Stimulated activated CD4-positive, alpha-beta T cell treated with anti-CD3 and anti-CD28 coated beads, TNF-alpha, amount 100 ng/mL, for 1 hour (primary cell): ENCODE measurements at places on chromosomes 11 and 22.

GRCh38 chr22:37557321-37558001 is 2.8 kb upstream of the CDC42EP1 start:
- DNase-seq = no peak

- DNase-seq = no peak
Observed at GRCh38 chr11:64112771-64113461, 53.0 kb downstream of the MACROD1 start.

GRCh38 chr11:57391539-57391938 is 1.1 kb upstream of the PRG2 start:
- no peak for DNase-seq

DNA sequence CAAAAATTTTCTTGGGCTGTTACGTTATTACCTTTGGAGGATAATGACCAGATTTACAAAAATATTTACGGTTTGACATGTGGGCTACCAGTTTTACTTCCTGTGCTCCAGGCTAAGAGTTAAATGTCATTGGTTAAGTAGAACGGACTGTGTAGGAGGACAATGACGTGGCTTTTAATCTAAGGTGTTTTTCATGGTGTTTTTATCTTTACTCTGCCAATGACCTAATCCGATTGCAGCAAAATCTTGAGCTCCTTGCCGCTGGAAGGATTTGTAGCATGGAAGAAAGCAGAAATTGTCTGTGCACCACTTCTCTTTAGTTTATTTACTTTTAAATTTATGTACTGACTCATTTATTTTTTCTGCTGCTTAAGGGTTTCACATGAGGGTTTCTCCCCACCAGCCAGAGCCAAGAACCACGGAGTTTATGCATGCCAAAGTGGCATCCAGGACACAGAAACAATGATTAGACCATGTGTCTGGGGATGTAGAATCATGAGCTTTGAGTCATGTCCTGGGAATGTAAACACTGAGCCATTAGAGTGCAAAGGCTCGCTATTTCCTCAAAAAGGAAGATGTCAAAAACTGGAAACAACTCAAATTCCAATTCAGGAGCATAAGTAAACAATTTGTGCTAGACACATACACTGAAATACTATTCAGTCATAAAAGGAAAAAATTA is 1.9 kb upstream of the CARD16 start:
- DNase-seq = no peak

DNA sequence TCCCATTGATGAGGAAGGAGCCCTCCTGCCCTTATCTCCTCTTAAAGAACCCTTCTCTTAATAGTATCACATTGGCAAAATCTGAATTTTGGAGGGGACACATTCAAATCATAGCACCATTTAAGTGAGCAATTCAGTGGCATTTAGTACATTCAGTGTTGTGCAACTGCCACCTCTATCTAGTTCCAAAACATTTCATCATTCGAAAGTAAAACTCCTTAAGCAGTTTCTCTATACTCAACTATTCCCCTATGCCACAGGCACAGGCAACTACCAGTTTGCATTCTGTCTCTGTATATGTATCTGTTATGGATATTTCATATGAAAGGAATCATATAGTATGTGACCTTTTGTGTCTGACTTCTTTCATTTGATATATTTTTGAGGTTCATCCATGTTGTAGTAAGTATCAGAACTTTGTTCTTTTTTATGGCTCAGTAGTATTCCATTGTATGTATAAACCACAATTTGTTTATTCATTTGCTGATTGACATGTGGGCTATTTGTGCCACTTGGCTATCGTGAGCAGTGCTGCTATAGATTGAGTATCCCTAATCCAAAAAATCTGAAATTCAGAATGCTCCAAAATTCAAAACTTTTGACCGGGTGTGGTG is 22.9 kb downstream of the FAR1 start:
- no peak for DNase-seq

DNA sequence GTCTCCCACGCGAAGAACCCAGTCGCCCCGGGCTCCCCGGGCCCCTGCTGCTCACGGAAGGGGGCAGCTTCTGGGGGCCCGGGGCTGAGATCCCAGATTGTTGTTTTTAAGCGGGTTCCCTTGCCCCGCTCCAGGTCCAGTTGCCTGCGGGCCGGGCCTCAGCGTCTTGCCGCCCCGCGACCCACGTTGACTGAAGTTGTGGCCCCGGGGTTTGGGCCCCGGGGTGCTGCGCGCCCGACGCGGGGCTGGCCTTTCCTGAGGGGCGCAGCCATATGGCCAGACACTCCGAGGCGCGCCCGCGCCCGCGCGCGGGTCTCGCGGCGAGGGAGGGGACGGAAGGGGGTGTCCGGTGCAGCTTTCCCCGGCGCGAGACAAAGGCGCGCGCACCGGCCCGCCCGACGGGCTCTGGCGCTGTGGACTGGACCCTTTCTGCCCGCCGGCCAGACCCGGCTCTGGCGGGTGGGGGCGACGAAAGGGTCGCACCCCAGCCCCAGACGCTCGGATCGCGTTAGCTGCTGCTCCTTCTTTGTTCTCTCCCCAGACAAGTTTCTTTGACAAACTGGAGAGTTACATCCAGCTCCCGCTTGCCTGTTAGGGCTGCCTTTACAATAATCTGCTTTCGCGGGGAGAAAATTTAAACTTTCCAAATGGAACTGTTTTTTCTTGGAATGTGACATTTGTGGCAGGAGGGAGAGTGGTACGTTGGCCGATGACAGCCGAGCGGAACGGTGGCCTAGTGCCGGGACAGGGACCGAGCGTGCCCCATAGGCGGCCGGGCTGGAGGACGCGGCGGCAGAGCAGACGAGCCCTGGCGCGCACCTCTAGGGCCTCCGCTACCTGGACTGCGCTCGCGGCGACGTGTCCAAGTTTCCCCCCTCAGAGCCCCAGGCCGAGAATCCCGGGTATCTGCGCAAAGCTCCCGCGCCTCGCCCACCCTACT is 716 bp downstream of the AMOTL1 start:
- DNase-seq = no peak

GRCh38 chr11:110762590-110762989 is 50.4 kb upstream of the ARHGAP20 start:
- DNase-seq = no peak

- DNase-seq = no peak
Observed at GRCh38 chr11:2310786-2311352, 9.1 kb downstream of the TSPAN32 start.

- DNase-seq = no peak
Observed at GRCh38 chr11:69650832-69651344, 9.9 kb downstream of the CCND1 start.

GRCh38 chr22:32650553-32651345 is 150.8 kb upstream of the TIMP3 start:
- DNase-seq = no peak

- DNase-seq = no peak
Observed at GRCh38 chr22:42462016-42462415, 29.8 kb upstream of the NFAM1 start.

DNA sequence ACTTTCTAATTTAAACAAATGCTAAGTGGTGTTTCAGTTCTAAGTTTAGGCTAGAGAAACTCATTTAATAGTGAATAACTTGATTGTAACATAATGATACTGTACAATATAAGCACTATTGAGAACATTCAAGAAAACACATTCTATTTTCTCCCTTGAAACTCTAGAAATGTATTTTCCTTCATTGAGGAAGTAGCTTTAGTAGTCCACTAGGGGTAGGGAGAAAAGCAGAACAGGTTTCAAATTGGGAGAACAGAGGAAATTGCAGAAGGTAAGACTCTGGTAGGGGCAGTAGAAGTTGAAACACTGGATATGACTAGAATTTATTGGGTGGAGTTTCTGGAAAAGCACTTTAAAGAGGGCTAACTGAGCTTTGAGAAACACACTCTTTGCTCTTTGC is 31.6 kb upstream of the MPPED2 start:
- DNase-seq = no peak
